ENCODE measurements at places on chromosomes 13 and 19.

DNA sequence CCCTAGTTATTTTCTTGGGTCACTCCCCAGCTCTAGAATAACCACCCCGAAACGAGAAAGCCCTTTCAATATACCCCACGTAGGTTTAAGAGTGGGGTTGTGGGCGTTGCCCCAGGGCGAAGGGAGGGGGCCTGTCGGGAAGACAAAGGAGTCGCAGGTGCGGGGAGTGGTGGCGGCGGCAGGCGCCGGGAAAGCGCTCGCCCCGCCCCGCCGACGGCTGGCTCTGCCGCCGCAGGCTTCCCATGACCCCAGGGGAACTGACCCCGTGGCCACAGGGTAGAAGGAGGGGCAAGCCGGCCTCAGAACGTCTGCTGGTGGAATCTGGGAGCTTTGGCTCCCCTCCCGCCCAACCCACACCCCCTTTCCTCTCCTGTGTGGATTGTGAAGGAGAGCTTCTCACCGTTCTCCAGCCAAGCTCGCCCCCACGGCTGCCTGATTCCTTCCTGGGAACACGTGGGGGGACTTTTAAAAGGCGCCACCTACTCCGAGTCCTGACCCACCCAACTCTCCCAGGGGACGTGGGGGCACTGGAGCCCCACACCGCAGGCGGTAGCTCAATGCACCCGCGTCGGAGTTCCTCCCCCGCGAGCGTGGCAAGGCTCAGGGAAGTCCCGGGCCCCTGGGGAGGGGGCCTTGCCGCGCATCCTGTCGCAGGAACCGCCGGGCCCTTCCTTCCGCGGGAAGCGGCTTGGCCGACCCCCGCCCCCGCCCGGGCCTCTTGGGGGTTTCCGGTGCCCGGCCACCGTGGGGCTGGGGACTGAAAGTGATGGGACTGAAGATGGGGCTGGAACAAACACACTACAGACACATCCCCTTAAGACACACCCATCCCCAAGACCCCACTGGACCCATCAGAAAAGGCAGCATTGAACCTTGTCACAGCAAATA is 5.5 kb downstream of the IER2 start:
- peak; percentile 42 for DNase-seq

DNA sequence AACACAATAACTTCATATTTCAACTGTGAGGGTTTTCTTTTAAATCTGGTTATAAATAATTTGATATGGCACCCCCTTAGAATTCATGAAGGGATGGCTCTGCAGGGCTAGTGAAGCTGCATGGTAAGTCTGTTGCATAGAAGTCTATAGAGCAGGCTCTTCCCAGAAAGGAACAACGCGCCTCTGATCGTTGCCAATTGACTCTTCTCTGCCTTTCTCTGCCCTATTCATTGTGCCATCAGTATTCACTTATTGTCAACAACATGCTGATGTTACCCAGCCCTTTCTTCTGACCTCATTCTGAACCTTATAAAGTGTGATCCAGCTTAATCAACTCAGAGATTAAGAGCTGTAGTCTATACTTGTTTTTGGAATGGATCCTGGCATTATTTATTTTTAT is 16.3 kb upstream of the DCT start:
- no peak for DNase-seq

- no peak for DNase-seq
Measured at GRCh38 chr13:60327511-60327910, 69.5 kb upstream of the TDRD3 start.

GRCh38 chr19:4379383-4380253 is 20.7 kb downstream of the SH3GL1 start:
- DNase-seq: no peak

GRCh38 chr19:405121-405965 is 3.6 kb downstream of the C2CD4C start:
- no peak for DNase-seq

GRCh38 chr19:16334411-16334810 is 9.8 kb downstream of the KLF2 start:
- no peak for DNase-seq

DNA sequence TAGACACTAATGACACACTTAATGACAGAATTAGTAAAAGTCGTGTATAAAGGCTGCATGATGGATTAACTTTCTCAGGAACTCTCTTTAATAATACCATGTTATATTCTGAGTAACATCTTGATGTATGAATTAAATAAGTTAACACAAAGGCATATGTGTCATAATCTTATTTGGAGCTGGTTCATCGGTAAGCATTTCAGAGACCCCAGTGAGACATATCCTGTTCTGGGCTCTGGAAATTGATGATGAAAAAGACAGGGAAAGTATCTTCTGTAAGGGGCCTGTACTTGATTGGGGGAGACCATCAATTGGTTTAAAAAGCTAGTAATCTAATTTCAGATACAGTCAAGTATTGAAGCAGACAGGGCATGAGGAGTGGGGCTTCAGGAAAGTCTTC is 547.9 kb downstream of the GPC6 start:
- no peak for DNase-seq

GRCh38 chr13:79459906-79460305 is 21.0 kb upstream of the NDFIP2 start:
- no peak for DNase-seq

- DNase-seq: no peak
Measured at GRCh38 chr13:95197548-95197947, 103.7 kb downstream of the ABCC4 start.

GRCh38 chr19:35845215-35846037 is 6.9 kb downstream of the NPHS1 start:
- no peak for DNase-seq

DNA sequence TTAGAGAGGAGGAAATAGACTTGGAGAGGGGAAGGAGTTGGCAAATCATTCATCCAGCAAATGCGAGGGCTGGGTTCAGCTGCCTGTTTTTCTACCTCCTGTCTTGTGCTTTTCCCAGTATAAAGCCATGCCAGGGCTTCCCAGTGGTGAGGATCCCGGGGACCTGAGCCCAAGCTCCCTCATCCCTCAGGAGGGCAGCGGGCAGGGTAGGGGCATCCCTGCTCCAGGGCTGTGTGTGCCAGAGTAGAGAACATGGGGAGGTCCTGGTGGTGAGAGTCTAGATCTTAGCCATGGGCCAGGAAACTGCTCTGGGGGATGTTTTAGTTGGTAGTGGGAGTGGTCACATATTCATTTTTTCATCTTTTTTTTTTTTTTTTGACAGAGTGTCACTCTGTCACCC is 43.6 kb downstream of the GPR12 start:
- DNase-seq: no peak

DNA sequence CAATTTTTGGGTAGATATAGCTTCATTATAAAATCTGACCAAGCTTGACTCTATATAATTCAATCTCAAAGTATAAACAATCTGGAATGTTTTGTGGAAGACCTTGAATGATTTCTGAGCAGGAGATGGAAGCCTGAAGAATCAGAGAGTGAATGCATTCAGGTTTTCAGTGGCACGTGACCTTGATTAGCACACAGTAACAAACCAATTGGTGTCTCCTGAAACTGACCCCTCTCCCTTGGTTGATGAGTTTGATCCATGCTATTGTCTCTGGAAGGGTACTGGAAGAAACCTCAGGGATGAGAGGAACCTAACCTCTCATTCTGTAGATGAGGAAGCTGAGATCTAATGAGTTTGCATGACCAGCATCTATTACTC is 39.6 kb downstream of the PCDH8 start:
- no peak for DNase-seq

- no peak for DNase-seq
Measured at GRCh38 chr19:55254625-55254977, 4.2 kb downstream of the PPP6R1 start.

DNA sequence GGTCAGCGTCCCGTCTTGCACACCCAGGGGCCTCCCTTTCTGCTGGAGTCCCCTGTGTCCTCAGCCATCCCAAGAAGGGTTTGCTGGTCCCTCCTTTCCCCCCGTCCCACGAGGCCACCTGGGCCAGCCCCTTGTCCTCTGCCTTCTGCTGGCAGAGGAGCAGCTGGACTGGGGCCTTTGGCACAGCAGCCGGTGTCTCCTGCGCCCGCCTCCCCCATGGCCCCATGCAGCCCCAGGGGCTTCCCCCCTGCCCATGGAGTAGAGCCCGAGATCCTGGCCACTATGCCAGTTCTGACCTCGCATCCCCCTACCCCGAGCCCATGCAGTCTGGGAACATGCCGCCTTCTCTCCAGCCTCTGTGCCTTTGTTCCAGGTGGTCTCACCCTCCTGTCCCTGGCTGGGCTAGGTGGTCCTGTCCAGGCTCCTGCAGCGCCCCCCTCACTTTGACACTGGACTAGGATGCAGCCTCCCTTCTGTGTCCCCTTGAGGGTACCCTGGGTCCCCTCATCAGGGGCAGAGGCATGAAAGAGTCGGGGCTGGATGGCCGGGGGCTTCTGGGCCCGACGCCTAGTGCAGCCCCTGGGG is 5.7 kb upstream of the GARIN5A start:
- DNase-seq: no peak

- DNase-seq: peak; percentile 61
Measured at GRCh38 chr13:49292742-49293486, 45.2 kb downstream of the CDADC1 start.

- DNase-seq: no peak
Measured at GRCh38 chr13:110230661-110231347, 76.2 kb downstream of the COL4A1 start.

DNA sequence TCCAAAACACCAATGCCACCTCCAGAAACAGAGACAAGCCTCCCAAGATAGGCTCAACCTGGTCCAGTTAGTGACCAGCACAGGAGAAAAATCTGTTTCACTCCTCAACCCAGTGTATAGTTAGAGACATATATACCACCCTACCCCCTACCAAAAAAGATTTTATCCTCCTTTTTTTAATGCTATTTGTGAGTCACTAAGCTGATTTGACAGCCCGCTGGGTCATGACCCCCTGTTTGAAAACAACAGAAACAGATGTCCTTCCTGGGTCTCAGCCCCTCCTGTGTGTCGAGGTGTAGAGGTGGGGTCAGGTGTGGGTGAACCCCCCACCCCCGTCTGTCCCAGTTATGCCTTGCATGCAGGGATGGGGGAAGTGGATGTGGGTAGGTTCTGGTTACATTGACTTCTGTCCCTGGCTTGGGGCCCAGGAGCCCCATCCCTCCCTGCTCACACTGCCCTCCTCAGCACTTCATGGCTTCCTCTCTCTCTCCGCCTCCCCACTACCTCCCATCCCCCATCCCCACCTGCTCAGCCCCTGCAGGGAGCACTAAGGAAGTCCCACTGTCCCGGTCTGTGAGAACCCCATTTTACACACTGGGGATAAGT is 14.0 kb upstream of the TOMM40 start:
- DNase-seq: no peak

- no peak for DNase-seq
Measured at GRCh38 chr13:113854238-113855011, 9.5 kb downstream of the GAS6 start.

DNA sequence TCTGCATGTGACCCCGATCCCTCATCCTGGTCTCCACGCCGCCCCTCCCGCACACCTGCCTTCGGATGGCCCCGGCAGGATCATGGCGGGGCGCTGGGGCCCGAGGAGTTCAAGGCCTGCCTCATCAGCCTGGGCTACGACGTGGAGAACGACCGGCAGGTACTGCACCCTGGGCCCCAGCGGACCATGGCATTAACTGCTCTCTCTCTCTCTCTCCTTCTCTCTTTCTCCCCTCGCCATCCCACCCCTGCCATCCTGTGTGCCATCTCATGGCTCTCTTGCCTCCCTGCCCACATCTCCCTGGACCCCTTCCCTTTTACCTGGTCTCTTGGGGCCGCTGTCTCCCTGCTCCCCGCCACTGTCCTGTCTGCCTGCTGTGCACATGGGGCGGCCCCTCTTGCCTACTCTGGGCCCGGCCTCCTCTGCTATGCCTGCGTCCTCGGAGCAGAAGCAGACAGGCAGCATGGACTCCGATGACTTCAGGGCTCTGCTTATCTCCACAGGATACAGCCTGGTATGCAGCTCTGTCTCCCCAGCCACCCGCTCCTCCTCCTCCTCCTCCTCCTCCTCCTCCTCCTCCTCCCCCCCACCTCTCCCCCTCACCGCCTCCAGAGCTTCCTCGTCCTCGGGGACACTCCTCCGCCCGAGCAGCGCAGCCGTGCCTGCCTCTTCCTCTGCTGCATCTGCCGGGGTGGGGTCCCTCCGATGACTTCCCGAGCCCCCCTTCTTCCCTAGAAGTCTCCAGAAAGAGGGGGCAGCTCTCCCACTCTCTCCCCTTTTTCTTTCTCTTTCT is 16.2 kb downstream of the CAPN12 start:
- DNase-seq: no peak

DNA sequence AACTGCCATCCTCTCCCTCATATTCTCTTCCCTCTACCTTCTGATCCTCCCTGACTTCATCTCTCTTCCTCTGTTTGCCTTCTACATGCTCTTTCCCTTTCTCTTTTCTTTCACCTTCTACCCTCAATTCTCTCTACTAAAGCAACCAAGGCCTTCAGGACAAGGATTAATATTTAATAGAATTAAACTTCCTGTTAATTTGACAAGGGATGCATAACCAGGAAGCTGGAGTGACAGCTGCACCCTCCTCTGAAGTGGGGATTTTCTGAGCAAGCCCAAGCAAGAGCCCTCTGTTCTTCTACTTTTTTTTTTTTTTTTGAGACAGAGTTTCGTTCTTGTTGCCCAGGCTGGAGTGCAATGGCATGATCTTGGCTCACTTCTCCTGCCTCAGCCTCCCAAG is 63.4 kb upstream of the MED4 start:
- DNase-seq: no peak

- DNase-seq: no peak
Measured at GRCh38 chr19:4577020-4577782, 17.7 kb upstream of the SEMA6B start.

GRCh38 chr13:113489549-113490495 is 689 bp downstream of the DCUN1D2 start:
- no peak for DNase-seq

- DNase-seq: no peak
Measured at GRCh38 chr13:106259928-106260327, 275.5 kb downstream of the EFNB2 start.

DNA sequence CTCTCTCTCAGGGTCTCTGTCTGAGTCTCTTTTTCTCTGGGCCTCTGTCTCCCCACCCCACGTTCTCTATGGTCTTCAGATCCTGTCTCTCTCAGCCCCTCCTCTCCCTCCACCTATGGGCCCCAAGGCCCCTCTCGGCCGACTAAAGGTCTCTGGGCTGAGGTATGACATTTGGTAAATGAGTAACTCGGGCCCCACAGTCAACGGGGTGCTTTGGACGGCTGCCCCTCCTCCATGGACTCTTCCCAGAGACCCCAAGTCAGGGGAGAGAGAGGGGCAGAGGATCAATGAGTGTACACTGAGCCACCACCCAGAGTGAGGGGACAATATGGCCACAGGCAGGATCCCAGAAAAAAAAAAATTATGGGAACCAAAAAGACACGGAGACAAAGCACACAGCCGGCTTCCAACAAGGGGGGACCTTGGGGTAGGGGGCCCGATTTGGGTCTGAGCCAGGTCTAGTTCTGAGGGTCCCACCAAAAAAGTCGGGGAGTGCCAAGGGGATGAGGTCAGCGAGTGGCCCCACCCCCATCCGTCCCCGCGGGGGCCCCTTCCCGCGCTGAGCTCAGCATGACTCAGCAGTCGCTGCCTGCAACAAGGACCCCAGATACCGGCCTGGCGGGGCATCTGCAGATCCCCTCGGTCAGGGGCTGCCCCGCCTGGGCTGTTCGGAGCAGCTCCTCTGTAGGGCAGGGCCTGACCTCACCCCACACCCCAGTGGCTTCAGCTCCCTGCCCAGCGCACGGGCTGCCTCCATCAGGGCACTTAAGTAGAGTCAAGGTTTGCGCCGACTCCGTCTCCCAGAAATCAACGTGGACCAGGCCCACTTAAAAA is 1.5 kb upstream of the FTL start:
- peak; percentile 87 for DNase-seq
